ENCODE measurements at places on chromosomes 5 and 9.

- no peak for DNase-seq
Observed at GRCh38 chr5:3590967-3591900, 4.4 kb upstream of the IRX1 start.

GRCh38 chr5:160649304-160649703 is 202.7 kb downstream of the ATP10B start:
- DNase-seq = no peak

- DNase-seq = no peak
Observed at GRCh38 chr5:158563760-158564390, 535.8 kb downstream of the EBF1 start.

DNA sequence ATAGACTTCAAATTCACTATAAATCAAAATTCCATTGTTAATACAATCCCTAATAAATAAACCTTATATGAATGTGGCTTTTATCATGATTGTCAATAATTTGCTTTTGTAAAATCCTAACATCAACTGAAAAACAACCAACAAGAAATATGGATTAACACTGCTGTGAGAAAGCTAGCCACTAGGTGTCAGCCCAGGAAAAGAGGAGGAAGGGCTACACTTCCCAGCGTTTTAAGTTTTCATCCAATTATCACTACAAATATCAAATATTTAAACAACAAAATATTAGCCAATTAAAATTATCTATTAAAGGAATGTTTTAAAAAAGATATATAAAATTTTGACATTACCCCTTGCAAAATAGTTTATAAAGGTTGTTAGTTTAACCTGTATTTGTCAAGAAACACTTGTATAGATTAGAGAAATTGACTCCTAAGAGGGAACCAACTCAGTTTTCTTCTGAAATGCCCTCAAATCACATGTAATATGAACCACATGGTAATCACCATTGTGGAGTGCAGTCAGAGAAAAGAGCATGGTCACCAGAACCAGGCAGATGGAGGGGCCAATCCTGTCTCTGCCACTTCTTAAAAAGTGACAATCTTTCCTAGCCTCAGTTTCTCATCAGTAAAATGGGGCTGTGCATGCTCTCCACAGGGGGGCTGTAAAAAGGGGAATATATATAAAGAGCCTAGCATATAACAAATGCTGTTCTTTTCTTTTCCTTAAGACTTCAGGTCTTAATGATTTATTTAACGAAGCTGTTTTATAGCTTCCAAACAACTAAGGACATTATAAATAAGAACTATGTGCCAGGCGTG is 188.2 kb downstream of the CRB2 start:
- no peak for DNase-seq

DNA sequence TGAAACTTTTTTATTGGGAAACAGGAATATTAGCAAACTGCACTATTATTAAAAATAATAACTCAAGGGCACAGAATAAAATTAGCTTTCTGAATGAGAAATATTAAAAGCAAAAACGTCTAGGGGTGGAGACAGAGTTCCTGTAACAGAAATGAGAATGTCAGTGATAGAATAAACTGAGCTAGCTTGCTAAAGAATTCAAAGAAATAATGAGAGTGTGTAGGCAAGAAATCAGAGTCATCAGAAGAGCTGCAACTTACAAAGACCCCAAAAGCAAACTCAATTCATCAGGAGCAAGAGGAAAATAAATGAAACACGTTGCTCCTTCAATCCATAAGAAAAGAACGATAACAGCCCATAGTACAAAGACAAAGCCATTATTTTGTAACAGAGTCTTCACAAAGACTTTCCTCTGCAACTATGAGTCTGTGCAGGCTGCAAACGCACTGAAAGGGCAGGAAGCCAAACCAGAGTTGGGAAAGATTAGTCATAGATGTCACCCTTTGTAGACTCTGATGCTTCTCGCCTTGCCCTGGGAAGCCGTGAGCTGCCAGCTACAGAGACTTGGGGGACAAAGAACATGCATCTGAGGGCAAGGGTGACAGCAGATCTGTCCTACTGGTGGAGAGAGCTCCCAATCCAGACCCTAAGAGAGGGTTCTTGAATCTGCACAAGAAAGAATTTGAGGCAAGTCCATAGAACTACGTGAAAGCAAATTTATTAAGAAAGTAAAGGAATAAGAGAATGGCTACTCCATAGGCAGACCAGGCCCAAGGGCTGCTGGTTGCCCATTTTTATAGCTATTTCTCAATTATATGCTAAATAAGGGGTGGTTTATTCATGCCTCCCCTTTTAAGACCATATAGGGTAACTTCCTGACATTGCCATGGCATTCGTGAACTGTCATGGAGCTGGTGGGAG is 40.8 kb downstream of the SHC3 start:
- peak; percentile 63 for DNase-seq

GRCh38 chr5:127192836-127193338 is 97.7 kb upstream of the MEGF10 start:
- no peak for DNase-seq

DNA sequence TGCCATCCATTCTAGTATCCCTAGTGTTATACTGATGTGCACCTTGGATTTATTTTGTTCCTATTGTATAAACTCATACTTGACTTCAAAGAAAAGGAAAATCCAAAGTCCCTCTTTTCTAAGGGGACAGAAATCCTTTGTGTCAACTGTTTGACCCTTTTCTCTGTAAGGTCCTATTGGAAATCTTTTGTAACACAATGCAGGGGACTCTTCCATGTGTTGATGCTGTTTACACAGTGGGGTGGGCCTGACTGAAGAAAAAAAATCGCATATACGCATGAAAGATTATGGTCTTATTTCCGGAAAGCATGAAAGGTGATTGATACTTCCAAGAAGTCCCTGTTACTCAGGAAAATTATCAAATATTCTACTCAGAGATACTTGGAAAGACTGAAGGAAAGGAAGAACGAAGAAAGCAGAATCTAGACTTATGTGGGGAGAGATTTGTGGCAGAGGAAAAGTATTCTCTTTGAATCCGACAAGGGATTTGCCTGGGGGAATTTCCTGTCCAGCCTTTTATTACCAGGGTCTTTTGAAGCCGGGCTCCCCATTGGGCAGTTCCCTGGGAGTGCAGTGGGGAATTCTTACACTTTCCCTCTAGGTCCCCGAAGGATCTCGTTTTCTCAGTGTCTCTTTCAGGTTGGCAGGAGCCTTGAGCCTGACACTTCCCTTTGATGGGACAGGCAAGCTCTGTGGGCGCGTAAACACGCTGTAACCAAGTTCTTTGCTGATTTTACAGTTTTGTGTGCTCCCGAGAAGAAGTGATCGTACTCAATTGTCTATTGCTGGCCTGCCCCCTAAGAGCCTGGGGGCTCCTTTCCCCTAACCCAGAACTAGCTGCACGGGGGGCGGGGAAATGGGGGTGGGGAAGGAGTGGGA is 779 bp upstream of the VCAN start:
- DNase-seq = no peak

DNA sequence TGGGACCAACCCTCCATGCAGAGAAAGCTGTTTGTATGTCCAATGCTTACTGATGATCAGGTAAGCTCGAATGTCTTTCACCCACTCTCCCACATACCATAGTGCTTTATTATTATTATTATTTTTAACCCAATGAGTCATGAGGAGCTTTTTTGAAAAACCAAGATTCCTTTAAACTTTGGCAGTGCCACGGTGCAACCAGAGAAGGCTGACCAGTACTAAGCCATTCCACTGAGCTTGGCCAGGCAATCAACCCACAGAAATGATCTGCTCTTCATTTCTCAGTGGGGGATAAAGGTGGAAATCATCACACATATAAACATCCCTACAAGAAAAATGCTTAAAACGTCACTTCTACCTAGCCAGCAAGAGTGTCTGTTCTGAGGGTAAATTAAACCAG is 35.5 kb downstream of the JAKMIP2 start:
- DNase-seq = no peak

GRCh38 chr5:142235050-142235797 is 89.6 kb downstream of the SPRY4 start:
- no peak for DNase-seq

DNA sequence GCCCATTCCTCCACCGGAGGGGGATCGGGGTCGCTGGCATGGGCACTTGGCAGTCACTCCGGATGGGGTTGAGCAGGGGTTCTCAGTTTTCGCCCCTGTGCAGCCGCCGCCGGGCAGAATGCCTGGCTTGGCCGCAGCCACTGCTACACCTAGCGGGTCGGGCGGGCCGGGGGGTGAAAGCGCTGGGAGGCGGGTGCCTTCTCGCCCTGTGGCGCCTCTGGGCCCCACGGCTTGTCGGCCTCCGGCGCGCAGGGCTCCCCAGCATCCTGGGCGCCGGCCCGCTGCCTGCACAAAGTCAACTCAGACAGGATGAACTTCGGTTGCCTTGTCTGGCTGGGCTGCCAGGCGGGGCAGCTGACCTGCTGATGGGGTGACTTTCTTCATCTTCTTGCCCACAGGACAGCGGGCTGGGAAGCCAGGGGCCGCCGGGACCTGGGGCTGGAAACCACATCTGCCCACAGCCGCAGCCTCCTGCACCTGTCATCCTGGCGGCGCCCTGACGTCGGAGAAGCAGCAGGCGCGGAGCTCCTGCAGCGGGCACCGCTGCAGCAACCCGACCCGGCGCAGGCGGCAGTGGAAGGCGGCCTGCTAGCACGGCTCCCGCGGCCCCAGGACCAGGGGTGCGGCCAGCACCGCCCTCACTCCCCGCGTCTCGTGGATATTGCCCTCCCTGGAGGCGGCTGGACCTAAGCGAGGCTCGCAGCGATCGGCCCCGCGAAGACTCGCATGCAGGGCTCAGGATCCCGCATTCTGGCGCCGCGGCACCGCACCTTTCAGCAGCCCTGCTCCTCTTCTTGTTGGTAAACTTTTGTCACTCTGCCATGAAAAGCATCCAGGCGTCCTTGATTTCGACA is 1.3 kb upstream of the ANKRD18A start:
- no peak for DNase-seq

DNA sequence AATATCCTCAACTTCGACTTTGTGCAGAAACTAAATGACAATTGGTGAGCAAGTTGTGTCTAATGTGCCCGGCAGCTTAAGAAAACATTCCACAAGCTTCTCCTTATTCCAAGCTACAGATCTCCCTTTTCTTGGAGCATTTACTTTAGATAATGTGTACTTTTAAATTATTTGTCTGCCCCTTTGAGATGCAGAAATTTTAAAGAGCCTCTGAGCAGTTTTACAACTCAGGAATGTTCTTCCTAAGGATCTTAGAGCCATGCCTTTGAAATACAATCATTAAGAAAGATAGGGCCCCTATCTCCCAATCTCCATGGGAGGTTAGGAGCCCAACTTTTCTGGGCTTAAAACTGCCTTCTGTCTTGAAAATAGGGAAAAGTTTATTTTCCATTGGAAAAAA is 723.7 kb upstream of the COX7C start:
- no peak for DNase-seq

DNA sequence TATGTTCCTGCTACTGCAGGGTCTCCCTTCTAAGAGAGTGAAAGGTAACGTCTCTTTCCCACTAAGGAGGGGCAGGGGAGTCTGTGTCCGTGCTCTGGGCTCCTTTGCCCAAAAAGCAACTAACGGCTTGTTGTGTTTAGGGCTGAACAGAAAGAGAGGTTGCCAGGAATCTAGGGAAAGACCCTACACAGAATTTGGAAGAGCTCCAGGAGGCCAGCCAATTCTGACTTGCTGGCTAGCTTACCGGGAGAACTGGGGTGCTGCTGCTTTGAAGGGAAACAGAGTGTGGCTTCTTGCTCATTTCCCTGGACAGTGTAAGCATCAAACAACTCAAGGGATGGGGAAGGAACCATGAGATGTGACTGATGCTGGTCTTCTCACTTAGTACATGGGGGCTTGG is 176.1 kb downstream of the GADD45G start:
- no peak for DNase-seq

- no peak for DNase-seq
Observed at GRCh38 chr5:32317041-32317440, 4.3 kb upstream of the MTMR12 start.

- DNase-seq = no peak
Observed at GRCh38 chr9:89887286-89887685, 282.5 kb downstream of the GADD45G start.

- DNase-seq = no peak
Observed at GRCh38 chr5:172334196-172334595, 50.6 kb upstream of the UBTD2 start.

GRCh38 chr9:91162784-91163443 is 198.8 kb downstream of the AUH start:
- DNase-seq = no peak

GRCh38 chr9:2019723-2020122 is 4.6 kb downstream of the SMARCA2 start:
- no peak for DNase-seq

GRCh38 chr9:129549139-129549538 is 71.8 kb downstream of the C9orf50 start:
- DNase-seq = no peak

DNA sequence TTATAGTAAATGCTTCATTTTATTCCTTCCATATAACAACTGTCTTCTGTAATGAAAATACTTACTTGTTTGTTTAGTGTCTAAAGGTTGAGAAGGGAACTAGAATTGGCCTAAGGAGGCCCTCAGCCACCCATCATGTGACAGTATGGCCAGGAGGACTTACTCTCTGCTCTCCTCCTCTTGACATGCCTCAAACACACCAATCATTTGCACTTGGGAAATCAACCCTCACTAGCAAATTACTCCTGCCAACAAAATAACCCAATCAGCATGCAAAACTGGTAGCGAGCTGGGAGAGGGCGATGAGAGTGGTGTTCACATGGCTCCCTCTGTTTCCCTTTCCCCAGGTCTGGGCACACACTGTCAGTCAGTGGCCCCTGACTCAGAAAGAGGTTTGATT is 58.6 kb upstream of the MEF2C start:
- DNase-seq = no peak

- DNase-seq = peak; percentile 56
Observed at GRCh38 chr5:36606428-36607113, at the start of gene SLC1A3. Gene SLC1A3, plus strand, starts transcription at chr5:36606606. Its CDS starts 1,818 bp downstream, at chr5:36608424.

- no peak for DNase-seq
Observed at GRCh38 chr9:76571743-76572146, 112.8 kb downstream of the GCNT1 start.

DNA sequence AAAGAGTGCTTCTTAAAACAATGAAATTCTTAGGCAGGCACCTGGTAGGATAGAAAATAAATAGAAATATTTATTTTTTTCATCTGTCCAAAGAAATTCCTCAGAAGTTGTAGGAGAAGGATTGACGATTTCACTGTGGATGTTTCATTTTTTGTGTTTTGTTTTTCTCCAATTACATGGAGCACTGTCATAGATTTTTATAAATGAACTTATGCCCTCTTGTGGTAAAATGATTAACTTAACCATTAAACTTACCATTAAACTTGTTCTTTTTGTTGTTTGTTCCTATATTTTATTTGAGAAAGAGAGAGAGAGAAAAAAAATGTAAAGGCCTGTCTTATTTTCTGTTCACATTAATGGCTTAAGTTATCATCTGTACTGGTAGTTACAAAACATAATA is 339.2 kb downstream of the PRR16 start:
- DNase-seq = no peak

All from HFF-Myc (cell line).